Large intestine (tissue), 12 donors: ENCODE measurements at places on chromosomes 1 and 21.
A peak's percentile ranks its signal among the peaks of the same experiment; 100 is the strongest.

DNA sequence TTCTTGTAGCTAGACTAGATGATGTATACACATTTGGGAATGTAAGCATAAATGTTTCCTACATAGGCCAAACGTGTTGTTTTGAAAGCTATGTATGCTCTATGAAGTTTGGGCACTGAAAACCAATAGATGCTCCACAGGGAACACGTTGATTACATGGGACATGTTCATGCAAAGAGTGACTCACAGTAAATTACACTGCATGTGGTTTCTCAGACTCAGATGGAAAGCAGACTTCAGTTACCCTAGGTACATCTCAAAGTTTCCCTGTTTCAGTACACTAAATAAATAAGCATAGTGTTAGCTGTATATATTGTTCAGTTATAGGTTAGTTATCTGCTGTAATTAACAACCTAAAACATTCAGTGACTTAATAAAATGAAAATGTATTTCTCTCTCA lies 301.9 kb upstream of the RUNX1 start:
- DNase-seq: no peak

- DNase-seq: no peak
These were observed 407.9 kb upstream of the LYPLAL1 start for GRCh38 chr1:218765753-218766152.

GRCh38 chr1:232438476-232438875 lies 191.5 kb downstream of the SIPA1L2 start:
- DNase-seq: no peak

DNA sequence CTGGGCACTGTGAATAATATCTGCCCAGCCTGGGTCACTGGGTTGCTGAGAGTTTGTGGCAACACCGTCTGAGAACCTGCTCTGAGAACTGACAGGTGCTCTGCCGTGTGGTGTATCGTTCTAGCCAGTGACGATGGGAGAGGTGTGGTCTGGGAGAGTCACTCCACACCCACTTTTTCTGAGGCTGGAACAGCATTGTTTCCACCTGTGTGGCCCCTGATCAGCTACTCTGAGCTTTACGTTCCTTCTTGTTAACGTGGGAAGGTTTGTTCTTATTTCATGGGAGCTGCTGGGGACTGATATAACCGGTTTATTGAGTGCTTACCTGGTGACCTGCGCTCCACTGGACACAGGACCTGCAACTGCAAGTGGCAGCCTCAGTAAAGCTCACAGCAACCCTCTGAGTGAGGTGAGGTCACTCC lies 34.8 kb upstream of the TENT5C start:
- DNase-seq: peak; percentile 64

GRCh38 chr1:156477526-156478249 lies 22.9 kb downstream of the MEF2D start:
- no peak for DNase-seq

GRCh38 chr1:228089519-228090380 lies 7.2 kb downstream of the ARF1 start:
- no peak for DNase-seq

- DNase-seq: no peak
These were observed 475 bp upstream of the TDRD10 start for GRCh38 chr1:154501423-154502065.

DNA sequence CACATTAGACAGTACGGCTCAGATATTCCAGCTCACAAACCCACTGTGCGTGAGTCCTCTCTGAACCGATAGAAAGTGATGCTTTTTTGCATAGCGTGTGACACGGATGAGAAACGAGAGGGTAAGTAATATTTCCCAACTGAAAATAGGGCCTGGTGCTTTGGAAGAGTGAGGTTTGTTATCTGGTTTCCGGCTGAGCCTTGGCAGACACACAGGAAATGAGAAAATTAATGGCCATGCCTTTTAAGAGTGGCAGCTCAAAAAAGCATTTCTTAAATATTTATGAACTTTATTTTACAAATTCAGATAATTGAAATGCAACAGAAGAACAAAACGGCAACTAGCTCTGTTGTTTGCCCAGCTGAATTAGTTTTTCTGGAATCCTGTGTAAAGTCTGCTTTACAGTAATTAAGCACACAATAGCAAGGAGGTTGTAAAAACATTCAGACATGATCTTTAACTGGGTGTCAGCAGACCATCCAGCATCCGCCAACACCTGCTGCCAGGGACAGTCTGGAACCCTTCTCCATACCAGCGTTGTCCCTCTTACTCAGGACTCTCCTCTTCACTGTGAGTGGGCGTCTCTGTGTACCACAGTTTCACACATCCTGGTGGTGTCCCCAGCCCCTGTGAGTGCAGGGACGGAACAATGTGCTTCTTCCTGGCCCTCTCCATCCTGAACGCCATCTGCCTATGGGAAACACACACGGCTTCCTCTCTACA lies 155.4 kb downstream of the PGBD5 start:
- no peak for DNase-seq

- DNase-seq: no peak
These were observed 25.8 kb upstream of the GADD45A start for GRCh38 chr1:67659229-67659628.

DNA sequence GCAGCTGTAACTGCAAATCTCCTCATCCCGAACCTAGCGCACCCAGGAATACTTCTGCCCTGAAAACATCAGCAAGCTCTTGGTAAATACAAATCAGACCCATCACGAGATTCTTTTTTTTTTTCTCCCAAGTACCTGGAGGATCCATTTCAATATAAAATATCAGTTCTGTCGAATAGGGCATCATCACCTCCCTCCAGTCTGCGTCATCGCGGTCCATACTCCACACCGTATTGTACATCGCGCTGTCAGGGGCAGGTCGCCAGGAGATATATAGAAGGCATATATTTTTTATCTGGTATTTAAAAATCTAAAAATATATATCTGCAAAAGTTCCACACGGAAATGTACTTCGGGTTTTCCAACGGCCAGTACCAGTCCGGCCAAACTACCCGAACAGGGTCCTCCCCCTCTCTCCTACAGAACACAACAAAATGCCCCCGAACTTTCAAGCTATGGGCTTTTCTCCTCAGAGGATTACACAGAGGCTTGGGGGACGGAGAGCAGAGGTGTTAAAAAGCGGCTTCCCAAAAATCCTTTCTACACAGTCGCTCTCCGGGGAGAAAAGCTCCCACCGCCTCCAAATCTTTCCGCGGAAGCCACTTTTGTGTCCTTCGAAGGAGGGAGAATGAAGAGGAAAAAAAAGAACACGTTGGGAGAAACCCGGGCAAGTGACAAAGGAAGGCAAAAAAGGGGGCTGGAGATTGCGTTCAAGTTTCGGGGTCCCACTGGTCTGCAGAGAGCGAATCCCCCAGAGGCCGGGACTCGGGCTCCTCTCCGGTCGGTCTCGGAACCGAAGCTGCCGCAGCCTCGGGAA lies 509 bp downstream of the PIK3R3 start:
- DNase-seq: no peak

- no peak for DNase-seq
These were observed 1091.6 kb downstream of the TTLL7 start for GRCh38 chr1:82907313-82907712.

DNA sequence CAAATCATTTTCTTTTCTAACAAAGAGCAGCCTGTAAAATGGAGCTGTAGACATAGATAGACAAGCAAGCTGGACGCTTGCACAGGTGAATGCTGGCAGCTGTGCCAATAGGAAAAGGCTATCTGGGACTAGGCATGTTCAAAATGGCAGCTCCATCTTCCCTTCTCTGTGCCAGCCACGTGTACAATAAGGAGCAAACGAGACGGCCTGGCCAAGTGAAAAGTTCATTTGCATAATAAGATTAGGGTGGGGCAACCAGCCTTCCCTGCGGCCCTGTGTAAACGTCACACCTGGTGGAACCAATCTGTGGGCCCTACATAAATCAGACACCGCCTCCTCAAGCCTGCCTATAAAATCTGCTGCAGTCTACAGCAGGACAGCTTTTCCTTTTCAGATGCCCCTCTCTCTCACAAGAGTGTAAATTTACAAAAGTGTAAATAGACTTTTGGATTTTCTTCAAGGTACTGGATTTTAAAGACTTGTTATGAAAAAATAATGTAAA lies 16.6 kb upstream of the EDEM3 start:
- peak; percentile 10 for DNase-seq

DNA sequence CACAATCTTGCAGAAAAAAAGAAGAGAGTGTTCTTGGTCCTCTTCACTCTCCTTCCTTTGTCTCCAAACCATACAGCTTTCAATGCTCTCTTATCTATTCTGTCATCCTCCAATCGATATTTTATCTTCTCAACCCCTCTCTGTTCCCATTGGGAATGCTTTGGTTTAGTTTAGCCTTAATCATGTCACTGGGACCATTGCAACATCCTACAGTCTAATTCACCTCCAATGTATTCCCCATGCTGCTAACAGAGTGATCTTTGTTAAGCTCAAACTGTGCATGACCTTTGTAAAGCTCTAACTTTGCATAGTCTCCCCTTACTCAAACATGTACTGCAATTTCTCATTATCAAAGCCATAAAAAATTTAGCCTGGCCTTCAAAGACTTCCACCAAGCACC lies 2.9 kb downstream of the MPL start:
- DNase-seq: no peak
